ENCODE measurements at places on chromosomes 11 and 22. TPM values are rescaled to one million over a fixed set of nuclear protein-coding genes. Genes with fewer than 3 reads are reported as not detected.

NNMT gene
- total RNA-seq = 2.8 TPM

TRIM49 gene
- total RNA-seq = not detected

RAD9A gene
- 27.5 TPM for total RNA-seq

OR8D1 gene
- not detected for total RNA-seq

MYH9 gene
- 49.5 TPM for total RNA-seq

CLMP gene
- total RNA-seq = 61.3 TPM

APOA1 gene
- total RNA-seq = 0.63 TPM

CLCF1 gene
- total RNA-seq = 0.31 TPM
